Bronchial epithelial cell (primary cell): ENCODE measurements at places on chromosomes 5 and 9. TPM values are rescaled to one million over a fixed set of nuclear protein-coding genes. Genes with fewer than 3 reads are reported as not detected.

DNA sequence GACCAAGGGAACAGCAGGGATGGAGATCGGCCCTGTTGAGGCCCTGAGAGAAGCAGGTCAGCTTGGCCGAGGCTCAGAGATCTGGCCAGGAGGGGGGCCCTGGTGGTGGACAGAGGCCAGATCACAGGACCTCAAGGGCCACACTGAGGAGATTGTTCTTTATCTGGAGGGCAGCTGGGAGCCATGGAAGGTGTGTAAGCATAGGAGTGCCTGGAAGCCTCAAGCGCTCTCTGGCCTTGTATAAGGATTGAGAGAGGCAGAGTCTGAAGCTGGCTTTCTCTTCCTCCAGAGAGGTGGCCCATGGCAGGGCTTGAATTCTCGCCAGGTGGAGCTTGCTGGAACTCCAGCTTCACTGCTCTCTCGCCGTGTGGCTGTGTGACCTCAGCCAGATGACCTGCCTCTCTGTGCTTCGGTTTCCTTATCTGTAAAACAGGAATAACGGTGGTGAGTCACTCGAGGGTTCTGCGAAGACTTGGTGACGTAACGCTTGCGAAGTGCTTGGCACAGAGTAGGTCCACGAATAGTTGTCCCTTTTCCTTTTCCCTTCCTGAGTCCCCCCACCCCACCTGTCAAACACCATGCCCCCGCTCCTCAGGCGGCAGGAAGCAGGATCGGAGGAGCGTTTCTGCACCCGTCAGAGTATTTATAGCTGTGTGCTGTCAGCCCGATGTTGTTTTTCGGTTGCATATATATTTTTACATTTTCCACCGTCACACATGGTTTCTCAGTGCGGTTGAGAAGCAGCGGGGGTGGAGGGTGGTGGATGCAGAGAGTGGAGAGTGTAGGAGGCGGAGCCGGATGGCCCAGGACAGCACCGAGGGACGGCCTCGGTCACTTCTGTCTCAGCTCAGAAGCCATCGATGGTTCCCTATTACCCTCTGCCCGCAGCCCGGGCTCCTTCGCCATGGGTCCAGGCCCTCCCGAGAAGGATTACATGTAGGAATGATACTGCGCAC, 17.0 kb upstream of the CRB2 start:
- DNase-seq = no peak

DNA sequence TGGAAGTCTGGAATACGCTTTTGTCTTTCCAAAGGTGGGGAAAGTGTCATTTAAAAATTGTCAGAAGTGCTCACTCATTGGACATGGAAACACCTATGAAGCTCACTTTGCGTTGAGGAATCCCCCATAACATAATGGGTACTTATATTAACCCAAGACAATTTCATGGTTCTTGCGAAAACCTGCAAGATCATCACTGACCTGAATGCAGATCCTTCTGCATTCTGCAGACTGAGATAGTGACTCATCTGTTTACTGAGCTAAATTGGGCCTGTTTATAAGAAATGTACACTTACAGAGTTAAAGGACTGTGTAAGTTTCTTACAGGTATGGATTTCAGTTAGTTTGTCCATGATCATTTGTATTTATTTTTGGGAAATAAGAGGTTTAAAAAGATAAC, 153.0 kb downstream of the HMHB1 start:
- DNase-seq = peak; percentile 70

Gene EMB
- 40.0 and 40.8 TPM in 2 replicates for total RNA-seq

Gene ADAMTS19
- under 0.01 and 0.13 TPM in 2 replicates for total RNA-seq
